ENCODE measurements at places on chromosomes 16 and 17.

DNA sequence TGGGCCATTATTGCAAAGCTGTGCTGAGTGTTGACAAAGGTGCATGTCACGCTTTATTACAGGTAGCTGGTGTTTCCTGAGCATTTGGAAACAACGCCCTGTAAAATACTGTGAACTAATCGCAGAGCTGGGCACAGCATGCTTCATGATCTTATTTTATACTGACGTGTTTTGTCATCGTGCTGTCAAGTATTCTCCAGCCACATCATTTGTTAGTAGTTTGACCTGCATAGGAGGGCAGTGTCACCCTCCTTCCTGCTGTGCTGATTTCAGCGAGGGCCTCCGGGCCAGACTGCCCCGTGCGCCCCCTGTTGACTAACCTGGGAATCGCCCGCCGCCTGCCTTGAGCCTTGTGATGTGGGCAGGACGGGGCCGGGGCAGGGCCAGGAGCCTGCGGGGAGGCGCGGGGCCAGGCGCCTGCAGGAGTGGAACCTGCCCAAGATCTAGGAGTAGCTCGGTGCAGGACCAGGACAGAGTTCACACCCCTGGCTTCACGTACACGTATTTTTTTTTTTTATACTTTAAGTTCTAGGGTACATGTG is 820.7 kb downstream of the KCNJ18 start:
- no peak for DNase-seq

DNA sequence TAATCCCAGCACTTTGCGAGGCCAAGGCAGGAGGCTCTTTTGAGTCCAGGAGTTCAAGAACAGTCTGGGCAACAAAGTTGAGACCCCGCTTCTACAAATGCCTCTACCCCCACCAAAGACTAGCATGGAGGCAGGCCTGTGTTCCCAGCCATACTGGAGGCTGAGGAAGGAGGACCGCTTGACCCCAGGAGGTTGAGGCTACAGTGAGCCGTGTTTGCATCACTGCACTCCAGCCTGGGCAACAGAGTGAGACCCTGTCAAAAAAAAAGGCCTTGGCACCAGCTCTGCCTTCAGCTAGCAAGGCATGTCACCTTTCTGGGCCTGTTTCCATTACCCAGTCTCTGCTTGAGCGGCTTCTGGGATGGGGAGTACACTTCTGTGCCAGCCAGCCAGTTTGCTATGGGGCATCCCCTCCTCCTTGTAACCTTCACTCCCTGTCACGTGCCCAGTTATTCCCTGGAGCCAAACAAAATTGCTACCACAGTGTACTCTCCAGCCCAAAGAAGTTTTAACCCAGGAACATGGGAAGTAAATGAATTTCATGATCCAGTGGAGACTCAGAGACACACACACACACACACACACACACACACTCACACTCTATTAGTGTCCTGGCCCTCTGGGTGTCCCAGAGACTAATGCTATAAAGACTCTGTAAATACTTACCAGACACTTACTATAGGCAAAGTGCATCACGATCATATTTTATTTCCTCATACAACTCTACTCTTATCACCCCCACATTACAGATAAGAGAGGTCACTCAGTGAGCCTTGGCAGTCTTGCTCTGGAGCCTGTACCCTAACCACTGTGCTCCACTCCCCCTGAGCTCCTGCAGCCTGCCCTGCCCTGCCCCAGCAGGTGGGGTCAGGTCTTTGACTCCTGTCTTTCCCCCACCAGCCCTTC is 2.5 kb downstream of the CISD3 start:
- DNase-seq: no peak

DNA sequence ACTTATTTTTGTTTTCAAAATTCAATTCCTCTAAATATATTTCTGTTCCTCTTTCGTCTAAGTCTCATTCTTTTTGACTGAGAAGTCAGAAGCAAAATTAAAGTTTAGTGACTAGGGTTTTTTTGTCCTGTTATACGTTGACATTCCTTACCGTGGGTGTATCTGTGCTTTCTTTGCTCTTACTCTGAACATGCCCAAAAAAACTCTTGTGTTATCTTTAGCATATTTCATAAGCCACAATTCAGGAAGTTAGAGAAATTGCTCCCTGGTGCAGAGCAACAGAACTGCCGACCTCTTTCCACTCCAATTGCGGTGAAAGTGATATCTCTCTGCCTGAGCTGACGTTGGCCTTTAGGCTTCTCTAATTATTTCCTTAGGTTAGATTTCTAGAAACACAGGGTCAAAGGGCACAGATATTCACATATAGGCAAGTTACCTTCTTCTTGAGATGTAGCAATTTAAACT is 65.7 kb downstream of the CENPV start:
- DNase-seq: no peak

- no peak for DNase-seq
These were observed 301.9 kb downstream of the SOX9 start for GRCh38 chr17:72422505-72423285.

DNA sequence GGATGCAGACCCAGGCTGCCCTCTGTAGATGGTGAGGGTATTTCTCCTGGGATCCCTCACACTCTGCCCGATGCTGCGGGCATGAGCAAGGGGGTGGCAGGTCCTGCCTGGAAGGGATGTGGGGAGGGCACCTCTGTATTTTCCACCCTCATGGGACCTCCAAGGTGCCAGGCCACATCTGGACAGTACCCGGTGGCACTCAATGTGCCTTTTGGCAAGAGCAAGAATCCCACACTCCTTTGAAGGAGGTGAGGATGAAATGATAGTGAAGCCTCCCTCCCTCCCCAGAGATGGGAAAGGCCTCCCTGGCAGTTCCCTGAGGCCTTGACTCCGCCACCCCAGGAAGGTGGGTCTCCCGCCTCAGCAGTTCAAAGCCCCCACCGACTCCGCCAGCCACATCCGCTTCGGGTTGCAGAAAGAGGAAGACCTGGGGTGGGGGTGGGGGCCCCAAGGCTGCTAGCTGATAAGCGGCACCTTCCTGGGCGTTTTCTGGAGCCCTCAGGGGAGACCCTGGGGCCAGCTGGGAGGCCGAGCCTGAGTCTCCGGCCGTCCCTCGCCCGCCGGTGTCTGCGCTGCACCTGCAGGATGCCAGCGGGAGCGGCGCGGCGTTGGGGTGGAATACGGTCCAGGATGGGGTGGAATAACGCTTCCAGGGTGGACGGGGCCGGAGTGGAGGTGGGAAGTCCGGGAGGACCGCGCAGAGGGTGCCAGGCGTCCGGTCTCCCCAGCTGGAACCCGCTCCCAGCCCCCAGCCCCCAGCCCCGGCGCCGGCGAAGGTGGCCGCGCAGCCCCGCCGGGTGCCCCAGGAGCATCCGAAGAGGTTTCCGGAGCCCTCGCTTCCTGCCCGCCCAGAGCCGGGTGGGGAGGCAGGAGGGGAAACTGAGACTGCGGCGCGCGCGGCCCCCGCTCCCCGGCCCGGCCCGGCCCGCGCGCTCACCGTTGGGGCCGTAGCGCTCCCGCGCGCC is 718 bp downstream of the ATP2A3 start:
- peak; percentile 80 for DNase-seq

- DNase-seq: peak; percentile 76
These were observed 29.2 kb upstream of the LRRC75A start for GRCh38 chr17:16521070-16521727.

DNA sequence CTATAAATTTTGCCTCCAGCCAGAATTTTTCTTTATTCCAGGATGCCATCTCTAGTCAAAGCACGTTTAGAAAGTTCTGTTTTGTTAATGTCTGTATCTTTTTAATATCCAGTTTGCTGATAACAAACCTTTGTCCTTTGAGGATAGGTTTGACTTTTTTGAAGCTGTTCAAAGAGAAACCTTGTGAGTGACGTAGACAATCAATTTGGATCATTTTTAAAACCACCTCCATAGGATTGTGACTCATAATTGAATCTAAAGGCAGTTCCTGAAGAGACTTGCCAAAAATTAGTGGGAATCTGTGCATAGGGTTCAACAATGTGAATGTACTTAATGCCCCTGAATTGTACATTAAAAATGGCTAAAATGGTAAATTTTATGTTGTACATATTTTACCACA is 5.9 kb downstream of the KRT31 start:
- DNase-seq: no peak

- peak; percentile 62 for DNase-seq
These were observed 5.8 kb upstream of the ZNF23 start for GRCh38 chr16:71467810-71468209.

- DNase-seq: no peak
These were observed 77.0 kb downstream of the CACNG1 start for GRCh38 chr17:67121316-67121891.

DNA sequence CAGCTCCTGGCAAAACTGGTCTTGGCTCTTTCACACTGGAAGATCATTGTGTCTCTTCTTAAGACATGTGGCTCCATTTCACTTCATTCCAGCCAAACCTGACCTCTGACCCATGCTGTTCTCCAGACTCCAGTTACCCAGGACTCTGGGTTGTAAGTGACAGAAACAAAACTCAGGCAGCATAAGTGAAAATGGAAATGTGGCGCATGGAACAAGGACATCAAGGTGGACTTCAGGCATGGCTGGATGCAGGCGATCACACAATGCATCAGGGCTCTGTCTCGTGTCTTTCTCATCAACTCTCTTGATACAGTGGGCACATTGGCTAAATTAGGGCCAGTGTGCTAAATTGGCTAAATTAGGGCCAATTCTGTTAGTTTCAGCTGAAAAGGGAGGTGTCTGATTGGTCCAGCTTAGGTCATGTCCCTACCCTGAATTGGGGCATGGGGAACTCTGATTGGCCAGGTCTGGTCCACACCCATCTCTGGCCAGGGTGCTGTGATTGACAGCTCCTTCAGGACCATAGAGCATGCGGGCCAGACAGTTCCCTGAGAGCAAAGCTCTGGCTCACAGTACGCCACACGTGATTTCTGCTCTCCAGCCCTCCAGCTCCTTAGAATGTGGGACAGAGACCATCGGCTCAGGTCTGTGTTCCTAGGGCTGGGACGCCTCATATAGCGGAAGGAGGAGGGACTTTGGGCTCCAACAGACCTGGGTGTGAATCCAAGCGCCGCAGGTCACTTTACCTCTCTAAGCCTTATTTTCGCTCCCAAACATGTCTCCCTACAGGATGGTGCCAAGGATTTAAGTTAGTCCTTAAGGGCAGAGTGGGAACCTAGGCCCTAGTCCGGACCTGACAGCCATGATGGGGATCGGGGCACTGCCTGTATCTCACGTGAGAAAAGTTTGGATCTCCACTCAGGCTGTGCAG is 17.5 kb downstream of the SOCS1 start:
- DNase-seq: no peak

DNA sequence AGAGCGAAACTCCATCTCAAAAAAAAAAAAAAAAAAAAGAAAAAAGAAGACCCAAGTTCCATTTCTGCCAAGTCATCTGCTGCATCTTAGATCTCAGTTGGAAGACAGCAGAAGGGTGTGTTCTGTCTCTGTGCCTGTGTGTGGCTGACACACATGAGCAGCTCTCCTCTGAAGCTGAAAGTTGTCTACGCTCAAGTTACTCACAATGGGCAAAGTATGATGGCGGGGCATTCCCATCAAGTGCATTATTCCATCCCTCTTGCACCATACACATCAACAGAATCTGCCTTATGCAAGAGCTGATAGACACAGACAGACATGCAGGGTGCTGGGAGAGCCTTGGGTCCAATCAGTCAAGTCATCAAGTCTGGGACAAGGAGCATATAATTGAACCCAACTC is 402.2 kb downstream of the XYLT1 start:
- DNase-seq: no peak

GRCh38 chr17:12250973-12251372 is 230.3 kb downstream of the MAP2K4 start:
- no peak for DNase-seq

- no peak for DNase-seq
These were observed 487.5 kb upstream of the SALL1 start for GRCh38 chr16:51638339-51639135.

- no peak for DNase-seq
These were observed 43.9 kb upstream of the LYRM9 start for GRCh38 chr17:27937025-27937546.

DNA sequence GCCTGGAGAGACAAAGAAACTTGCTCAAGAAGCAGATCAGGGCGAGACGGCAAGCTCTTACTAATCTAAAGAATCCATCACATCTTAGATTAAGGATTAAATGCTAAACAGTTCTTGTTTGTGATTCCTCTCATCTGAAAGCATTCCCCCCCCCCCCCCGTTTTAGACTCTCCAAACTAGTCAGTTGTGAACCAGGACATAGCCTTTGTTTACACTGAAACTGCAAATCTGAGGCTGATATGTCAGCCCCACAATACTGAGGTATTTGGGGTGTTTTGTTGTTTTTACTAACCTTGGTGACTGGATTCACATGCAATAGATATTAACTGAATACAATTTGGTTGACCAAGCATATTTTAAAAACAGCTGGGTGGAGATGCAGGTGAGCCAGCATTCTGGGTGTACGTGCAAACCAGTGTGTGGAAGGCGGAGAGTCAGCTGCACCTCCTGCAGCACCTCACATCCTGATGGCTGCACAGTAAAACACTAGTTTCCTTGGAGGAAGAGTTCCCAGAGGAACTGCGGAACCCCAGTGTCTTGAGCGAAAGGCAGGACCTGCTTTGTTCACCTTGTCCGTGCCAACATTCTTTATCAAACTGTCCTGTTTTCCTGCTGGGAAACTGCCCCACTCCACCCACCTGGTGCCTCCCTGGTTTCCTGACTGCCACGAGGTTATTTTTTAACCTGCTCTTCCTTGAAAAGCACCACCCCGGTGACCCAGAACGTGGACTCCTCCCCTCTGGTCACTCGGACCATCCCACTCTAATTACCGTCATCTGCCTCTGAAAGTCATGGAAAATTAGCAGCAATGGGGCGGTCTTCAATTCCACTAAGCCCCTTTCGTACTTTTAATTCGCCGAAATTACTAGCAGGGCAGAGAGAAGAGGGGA is 1.2 kb upstream of the YPEL2 start:
- no peak for DNase-seq

Data from activated CD8-positive, alpha-beta memory T cell treated with anti-CD3 and anti-CD28 coated beads for 24 hours (primary cell).